ENCODE measurements at places on chromosomes 13 and 19.

DNA sequence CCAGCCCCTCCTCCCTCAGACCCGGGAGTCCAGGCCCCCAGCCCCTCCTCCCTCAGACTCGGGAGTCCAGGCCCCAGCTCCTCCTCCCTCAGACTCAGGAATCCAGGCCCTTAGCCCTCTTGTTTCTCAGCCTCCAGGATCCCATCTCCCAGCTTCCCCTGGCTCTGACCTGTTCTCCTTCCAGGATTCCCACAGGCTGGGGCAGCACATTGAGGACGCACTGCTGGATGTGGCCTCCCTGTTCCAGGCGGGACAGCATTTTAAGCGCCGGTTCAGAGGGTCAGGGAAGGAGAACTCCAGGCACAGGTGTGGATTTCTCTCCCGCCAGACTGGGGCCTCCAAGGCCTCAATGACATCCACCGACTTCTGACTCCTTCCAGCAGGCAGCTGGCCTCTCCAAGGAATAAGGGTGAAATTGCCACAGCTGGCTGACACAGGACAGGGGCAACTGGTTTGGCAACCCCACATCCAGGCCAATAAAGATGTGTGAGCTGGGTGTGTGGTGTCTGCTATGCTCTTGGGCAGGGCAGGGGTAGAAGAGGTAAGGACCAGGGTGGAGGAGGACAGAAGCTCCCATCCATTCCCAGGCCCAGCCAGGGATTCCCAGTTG, 22.4 kb downstream of the CPT1C start:
- no peak for DNase-seq

- no peak for DNase-seq
Measured at GRCh38 chr13:42798118-42798517, 16.7 kb downstream of the FAM216B start.

GRCh38 chr13:75788481-75788981, 152.4 kb downstream of the LMO7 start:
- no peak for DNase-seq

DNA sequence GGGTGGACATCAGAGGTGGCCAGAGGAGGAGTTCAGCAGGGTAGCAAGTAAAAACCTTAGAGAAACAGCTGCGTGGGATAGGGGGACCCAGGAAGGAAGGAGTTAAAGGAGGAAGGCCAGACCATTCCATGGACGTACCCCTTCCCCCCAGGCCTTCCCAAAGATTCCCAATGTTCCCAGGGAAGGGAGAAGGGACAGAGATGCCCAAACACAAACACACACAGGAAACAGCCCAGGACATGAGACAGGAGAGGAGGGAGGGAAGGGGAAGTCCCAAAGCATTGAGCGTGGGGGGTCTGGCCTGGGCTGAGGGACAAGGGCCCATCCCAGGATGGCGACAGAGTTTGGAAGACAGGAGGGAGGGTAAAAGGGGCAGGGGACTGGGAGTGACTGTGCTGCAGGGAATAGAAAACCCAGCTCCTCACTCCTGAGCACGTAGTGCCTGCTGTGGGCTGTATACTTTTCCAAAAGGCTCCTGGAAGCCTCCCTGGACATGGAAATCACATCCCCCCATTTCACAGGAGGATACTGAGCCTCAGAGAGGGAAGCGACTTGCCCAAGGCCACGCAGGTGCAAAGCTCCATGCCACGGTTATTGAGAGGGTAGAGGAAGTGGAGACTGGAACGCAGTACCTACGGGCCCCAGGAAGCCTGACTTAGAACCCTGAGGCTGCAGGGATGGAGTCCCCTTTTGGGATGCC, 1.1 kb downstream of the SYDE1 start:
- no peak for DNase-seq

DNA sequence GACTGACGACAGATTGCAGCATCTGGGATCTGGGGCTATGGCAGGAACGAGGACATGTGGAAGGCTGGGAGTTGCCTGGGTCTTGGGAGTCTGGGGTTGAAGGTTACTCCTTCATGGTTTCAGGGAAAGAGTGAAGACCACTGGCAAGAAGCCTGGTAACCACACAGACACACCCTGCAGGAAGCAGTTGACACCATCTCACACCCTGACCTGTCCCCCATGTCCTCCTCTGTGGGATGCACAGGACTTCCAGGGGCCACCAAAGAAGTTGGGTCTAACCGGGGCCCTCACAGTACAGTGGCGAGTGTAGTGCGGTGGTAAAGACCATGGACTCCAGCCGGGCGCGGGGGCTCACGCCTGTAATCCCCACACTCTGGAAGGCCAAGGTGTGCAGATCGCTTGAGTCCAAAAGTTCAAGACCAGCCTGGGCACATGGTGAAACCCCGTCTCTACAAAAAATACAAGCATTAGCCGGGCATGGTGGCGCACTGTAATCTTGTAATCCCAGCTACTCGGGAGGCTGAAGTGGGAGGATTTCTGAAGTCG, 10.6 kb upstream of the FFAR2 start:
- DNase-seq, result no peak
